NCI-H1436 (cell line): ENCODE measurements at places on chromosomes 2 and 18.

GRCh38 chr2:234098681-234099080, 48.2 kb downstream of the SPP2 start:
- DNase-seq, result no peak

DNA sequence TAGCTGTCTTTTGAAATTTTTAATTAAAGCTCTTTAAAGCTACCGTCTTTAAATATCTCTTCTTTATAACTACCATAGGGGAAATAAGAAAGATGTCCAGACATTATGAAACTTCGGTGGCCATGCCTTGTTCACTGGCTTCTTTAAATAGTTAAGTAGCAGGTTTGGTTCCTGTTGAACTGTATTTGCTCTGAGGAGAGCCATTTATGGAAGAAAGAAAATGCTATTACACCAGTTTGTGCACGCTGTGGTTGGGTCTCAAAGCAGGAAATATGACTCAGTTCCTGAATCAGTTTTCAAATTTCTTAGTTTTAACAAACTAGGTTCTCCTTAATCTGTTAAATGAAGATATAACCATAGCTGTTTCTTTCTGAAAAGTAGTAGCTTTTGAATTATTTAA, 12.2 kb downstream of the ARPC2 start:
- no peak for DNase-seq

- no peak for DNase-seq
Observed at GRCh38 chr2:26558271-26559043, 80.5 kb upstream of the OTOF start.

GRCh38 chr2:10258726-10259125, 44.0 kb upstream of the HPCAL1 start:
- no peak for DNase-seq

- no peak for DNase-seq
Observed at GRCh38 chr2:6760132-6760531, 105.6 kb downstream of the CMPK2 start.

DNA sequence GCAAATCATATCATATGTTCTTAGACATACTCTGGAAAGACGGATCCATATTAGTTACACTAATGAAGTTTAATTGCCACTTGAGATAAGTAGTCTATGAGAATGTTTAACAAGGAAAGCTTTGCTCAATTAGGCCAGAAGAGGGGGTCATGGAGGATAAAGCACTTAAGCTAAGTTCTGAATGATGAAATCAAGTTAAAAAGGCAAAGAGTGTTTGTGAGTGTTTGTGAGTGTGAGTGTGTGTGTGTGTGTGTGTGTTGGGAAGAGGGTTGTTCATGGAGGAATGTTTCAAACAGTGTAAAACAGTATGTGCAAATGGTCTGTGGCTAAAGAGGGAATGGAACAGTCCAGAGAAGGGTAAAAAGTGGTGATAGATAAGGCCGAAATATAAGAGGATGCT, 360.9 kb downstream of the ERBB4 start:
- DNase-seq, result peak; percentile 55
